ENCODE measurements at places on chromosomes 1 and 21.
A peak's percentile ranks its signal among the peaks of the same experiment; 100 is the strongest.

DNA sequence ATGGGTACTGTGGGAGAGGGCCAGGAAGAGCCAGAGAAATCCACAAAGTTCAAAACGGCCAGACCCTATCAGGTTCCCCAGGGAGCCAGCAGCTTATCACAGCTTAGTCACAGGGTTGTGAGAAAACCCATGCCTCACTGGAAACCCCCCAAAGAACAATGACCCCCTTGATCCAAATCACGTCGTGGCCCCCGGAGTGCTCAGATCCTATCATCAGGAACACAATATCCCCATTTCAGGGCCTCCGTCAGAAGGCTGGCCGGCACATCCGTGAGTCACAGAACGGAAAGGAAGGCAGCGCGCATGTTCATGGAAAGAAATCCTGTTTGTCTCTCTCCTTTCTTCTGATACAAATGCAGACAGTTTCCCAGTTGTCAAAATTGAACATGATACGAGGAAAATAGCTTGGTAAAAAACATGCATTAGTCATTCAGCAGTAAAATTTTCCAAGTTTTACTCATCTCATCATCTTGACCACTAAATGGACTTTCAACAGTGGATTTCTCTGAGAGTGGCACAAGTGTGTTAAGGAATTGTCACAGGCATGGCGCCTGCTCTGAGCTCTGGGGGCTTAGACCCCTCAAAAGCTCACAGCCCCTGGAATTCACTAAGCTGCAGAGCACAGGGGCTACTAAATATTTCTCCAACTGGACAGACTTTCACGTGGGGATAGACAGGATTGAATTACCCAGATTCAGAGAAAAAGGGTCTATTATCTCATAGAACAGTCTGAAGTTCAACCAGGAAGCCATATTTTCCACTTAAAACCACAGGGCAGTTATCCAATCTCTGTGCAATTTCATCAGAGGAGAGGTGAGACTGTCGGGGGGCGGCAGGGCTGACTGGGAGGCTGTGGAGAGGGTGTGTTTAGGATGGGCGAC lies 124.8 kb downstream of the RIPK4 start:
- no peak for DNase-seq

- DNase-seq: no peak
These were observed 24.7 kb downstream of the ST3GAL3 start for GRCh38 chr1:43731867-43732531.

- DNase-seq: no peak
These were observed 17.1 kb upstream of the PINK1 start for GRCh38 chr1:20615946-20616846.

DNA sequence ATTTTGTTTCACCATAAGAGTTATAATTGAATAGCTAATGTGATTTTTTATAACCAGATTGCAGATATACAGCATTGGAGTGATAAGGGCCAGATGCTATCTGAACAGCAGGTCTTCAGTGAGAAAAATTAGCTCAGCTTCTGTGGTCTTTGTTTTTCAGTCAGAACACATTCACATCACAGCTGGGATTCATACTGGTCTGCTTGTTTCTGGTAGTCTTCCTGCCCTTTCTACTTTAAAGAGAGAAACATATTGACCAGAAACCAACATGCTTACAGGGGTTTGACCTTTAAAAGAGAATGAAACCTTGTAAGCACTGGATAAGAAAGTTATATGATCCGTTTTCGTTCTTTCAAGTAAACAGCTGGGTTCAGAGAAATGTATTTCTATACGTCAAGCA lies 213.7 kb upstream of the TMPRSS15 start:
- no peak for DNase-seq

DNA sequence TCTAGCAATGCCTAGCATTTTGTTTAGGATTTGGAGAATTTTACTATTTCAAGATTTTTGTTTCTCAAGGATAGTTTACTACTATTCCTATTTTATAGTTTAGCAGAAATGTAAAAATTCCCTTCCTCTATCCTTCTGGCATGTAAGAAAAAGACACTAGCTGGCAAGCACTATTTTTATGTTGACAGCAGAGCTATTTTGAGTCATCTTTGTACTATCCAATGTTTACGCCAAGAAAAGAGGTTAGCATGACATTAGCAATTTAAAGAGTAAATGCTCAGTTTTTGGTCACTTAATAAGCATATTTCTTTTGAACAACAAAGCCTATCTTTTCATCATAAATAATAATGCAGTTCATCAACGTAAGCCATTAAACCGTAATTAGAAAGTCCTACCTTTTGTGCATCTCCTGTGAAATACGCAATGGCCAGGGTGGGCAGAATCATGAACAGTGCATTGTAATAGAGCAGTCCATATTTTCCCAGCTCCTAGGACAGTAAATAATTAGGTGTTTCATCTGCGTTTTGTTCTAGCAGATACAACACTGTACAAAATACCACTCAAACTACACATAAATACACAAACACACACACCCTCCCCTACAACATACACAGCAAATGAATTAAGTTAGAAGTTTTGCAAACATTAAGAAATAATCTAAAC lies 12.0 kb downstream of the SLC35D1 start:
- no peak for DNase-seq

DNA sequence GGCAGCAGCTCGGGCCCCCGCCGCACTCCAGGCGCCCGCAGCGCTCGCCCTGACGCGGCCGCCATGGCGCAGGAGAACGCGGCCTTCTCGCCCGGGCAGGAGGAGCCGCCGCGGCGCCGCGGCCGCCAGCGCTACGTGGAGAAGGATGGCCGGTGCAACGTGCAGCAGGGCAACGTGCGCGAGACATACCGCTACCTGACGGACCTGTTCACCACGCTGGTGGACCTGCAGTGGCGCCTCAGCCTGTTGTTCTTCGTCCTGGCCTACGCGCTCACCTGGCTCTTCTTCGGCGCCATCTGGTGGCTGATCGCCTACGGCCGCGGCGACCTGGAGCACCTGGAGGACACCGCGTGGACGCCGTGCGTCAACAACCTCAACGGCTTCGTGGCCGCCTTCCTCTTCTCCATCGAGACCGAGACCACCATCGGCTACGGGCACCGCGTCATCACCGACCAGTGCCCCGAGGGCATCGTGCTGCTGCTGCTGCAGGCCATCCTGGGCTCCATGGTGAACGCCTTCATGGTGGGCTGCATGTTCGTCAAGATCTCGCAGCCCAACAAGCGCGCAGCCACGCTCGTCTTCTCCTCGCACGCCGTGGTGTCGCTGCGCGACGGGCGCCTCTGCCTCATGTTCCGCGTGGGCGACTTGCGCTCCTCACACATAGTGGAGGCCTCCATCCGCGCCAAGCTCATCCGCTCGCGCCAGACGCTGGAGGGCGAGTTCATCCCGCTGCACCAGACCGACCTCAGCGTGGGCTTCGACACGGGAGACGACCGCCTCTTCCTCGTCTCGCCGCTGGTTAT lies 2.8 kb downstream of the KCNJ9 start:
- peak; percentile 77 for DNase-seq

DNA sequence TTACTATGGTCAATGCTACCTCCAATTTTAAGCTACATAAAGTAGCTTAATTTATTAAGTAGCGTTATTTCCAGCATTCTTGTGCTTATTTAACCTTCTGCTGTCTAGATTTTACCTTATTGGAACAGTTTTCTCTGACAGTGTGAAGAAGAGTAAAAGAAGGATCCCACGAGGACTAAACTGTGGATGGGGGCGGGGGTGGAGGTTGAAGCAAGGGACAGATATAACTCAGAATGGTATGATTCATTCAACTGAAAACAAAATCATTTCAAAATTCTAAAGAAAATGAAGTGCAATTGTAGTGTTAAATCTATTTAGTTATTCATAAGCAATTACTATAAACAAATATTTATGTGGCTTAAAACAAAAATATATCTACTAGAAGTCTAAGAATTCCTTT lies 11.5 kb upstream of the VAV3 start:
- DNase-seq: no peak

DNA sequence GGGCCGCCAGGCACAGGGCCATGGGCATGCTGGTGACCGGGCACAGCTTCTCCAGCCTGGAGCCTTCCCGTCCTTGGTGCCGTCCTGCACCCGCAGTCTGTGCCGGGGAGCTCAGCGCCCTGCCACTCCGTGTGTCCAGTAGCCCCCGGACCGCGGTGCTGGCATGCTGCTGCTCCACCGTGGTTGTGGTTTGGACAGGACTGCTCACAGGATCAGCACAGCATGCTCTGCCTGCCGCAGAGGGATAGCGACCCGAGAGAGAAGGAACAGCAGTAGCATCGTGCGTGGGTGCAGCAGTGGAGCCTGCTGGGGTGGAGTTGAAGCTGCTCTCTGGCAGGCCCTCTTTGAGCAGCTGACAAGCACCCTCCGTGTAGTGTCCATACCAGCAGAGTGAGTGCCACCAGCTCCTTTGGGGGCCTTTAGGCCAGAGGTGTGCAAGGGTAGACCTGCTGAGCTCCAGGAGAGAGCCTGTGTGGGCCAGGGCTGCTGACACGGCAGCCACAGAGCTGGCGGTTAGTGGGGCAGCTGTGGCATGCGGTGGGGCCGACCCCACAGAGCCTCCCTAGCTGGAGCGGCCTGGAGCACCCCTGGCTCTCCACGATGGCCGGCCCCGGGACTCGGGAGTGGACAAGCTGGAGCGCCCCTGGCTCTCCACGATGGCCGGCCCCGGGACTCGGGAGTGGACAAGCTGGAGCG lies 6.4 kb upstream of the PCBP3 start:
- no peak for DNase-seq

All from activated CD4-positive, alpha-beta T cell treated with anti-CD3 and anti-CD28 coated beads, Interleukin-2, amount 50 U/mL, for 4 hours (primary cell).